ENCODE measurements at places on chromosomes 12 and 14.
A peak's percentile ranks its signal among the peaks of the same experiment; 100 is the strongest.

- no peaks in the 10 kb centered on the region for H3K36me3 ChIP-seq
- no peaks in the 10 kb centered on the region for H3K4me1 ChIP-seq
Observed at GRCh38 chr12:131438881-131439280, 272.0 kb upstream of the SFSWAP start.

- H3K4me3 ChIP-seq = no peak overlapping the region
- H3K4me1 ChIP-seq = peaks cover 22% of the 10 kb centered on the region
- DNase-seq = no peak
- peaks cover 3% of the 10 kb centered on the region for H3K27me3 ChIP-seq
- peaks cover 32% of the 10 kb centered on the region for H3K36me3 ChIP-seq
Observed at GRCh38 chr12:54393207-54393609, 8.7 kb upstream of the ZNF385A start.

GRCh38 chr12:54560374-54560858, 11.0 kb downstream of the PDE1B start:
- H3K36me3 ChIP-seq = no peaks in the 10 kb centered on the region
- peaks cover 6% of the 10 kb centered on the region for H3K4me1 ChIP-seq
- peaks cover 58% of the 10 kb centered on the region for H3K27me3 ChIP-seq
- peak; percentile 32 for DNase-seq

DNA sequence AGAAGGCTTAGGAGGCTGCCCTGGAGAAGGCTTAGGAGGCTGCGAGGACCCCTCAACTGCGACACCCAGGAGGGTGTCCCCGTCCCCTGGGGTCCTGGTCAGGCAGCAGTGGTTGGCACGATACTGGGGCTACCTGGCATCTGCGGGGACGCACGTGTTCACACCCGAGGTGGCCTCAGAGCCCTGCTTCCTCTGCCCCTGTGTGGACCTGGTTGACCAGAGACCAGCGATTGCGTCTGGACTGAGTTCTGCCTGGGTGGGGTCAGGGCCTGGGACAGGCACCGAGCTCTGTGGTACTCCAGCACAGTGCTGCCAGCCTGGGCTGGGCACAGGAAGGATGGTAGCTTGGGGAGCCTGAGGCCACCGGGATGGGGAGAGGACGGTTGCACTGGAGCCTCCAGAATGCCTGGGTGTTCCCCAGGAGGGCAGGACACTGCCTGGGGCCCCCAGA, 735 bp downstream of the ASPG start:
- H3K36me3 ChIP-seq = no peaks in the 10 kb centered on the region
- H3K27me3 ChIP-seq = peaks cover 16% of the 10 kb centered on the region
- DNase-seq = no peak
- H3K27ac ChIP-seq = no peak overlapping the region

DNA sequence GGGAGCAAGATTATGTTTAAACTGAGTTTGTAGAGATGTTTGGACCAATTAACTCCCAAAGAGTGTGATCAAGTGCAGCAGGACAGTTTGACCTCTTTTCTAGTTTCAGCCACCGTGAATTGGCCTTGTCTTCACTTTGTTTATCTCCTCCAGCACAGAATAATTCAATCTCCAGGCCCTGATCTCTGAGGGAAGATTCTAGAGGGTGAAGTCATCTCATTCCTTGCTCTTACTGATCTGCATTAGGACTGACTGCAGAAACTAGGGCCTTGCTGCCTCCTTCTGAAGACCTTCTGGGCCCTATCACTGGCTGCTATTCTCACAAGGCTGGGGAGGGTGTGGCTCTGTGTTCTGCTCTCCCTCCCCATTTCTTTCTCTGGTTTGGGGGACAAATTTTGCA, 29.4 kb downstream of the C12orf75 start:
- H3K27ac ChIP-seq = peak overlapping the region; percentile 62
- no peak for DNase-seq
- H3K27me3 ChIP-seq = no peaks in the 10 kb centered on the region
- H3K4me3 ChIP-seq = peak overlapping the region; percentile 13
- peaks cover 46% of the 10 kb centered on the region for H3K36me3 ChIP-seq

DNA sequence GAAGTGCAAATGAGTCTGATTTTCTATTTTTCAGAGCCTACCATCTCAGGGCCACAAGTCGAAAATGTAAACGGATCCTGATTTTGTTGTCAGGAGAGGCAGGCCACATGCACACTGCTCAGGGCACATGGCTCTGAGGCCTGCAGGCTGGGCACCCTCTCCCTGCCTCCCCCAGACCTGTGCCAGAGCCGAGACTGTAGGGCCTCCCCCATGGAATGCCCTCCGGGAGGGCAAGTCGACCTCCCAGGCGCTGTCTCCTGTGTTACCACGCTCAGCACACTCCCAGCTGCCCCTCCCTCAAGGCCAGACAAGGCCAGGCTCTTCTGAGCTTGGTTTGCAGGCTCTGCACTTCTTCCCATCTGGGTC, 121.7 kb downstream of the CRACR2A start:
- DNase-seq = no peak
- no peaks in the 10 kb centered on the region for H3K36me3 ChIP-seq
- peaks cover 35% of the 10 kb centered on the region for H3K27me3 ChIP-seq
- H3K4me3 ChIP-seq = no peak overlapping the region
- H3K4me1 ChIP-seq = peaks cover 6% of the 10 kb centered on the region

GRCh38 chr12:56728139-56728861, 3.2 kb upstream of the NACA start:
- no peak for DNase-seq
- no peak overlapping the region for H3K27ac ChIP-seq
- peaks cover 24% of the 10 kb centered on the region for H3K36me3 ChIP-seq

DNA sequence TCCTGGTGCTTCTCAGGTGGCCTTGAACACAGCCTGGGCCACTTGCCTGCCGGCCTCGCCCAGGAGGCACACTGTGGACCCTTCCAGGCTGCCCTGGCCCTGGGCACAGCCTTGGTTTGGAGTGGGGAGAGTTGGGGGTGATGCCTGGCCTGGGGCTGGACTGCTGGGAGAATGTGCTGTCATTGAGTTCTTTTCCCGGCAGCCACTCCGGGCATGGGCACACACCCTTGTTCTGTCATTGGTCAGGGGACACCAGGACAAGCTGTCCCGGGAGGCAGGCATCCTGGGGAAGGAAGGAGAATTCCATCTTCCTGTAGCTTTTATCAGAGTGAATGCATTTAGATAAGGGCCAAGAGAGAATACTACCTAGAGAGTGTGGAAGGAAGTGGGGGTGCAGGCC, 61.8 kb upstream of the RIN3 start:
- no peaks in the 10 kb centered on the region for H3K36me3 ChIP-seq
- H3K4me3 ChIP-seq = no peak overlapping the region
- no peak overlapping the region for H3K27ac ChIP-seq
- no peak for DNase-seq
- no peaks in the 10 kb centered on the region for H3K4me1 ChIP-seq
